ENCODE measurements at places on chromosomes 12 and 14.

GRCh38 chr14:32404784-32405573, 75.9 kb downstream of the AKAP6 start:
- DNase-seq = no peak

- DNase-seq = no peak
Measured at GRCh38 chr14:81802341-81802740, 268.7 kb upstream of the SEL1L start.

DNA sequence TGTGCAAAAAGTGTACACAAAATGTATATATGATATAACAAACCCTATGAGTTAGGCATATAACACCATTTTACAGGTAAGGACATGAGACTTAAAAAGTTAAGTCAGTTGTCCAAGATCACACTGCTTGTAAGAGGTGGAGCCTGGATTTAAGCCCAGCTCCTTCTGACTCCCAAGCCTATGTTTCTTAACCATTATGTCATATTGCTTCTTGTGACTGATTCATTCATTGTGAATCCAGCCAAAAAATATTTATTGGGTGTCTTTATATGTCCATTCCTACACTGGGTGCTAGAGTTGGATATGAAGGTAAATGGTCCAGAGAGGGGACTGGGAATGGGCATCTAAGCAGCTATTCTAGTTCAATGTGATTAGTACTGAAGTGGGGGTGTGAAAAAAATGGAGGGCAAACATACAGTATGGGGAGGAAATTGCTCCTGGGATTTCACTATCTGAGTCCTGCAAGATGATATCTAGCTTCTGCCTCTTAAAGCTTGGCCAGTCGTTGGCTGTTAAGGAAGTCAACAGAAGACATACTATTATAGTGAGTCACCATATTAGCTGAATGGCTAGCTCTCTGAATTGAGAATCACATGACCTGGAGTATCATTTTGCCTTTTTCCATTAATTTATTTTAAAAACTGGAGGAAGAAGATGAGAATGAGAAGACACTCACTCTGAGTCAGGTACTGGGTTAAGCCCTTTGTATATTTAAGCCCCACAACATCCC, 28.8 kb downstream of the PAX9 start:
- DNase-seq = no peak

GRCh38 chr14:69360438-69361108, 37.5 kb downstream of the ERH start:
- no peak for DNase-seq

- DNase-seq = no peak
Measured at GRCh38 chr12:30484658-30485057, 211.0 kb downstream of the IPO8 start.

DNA sequence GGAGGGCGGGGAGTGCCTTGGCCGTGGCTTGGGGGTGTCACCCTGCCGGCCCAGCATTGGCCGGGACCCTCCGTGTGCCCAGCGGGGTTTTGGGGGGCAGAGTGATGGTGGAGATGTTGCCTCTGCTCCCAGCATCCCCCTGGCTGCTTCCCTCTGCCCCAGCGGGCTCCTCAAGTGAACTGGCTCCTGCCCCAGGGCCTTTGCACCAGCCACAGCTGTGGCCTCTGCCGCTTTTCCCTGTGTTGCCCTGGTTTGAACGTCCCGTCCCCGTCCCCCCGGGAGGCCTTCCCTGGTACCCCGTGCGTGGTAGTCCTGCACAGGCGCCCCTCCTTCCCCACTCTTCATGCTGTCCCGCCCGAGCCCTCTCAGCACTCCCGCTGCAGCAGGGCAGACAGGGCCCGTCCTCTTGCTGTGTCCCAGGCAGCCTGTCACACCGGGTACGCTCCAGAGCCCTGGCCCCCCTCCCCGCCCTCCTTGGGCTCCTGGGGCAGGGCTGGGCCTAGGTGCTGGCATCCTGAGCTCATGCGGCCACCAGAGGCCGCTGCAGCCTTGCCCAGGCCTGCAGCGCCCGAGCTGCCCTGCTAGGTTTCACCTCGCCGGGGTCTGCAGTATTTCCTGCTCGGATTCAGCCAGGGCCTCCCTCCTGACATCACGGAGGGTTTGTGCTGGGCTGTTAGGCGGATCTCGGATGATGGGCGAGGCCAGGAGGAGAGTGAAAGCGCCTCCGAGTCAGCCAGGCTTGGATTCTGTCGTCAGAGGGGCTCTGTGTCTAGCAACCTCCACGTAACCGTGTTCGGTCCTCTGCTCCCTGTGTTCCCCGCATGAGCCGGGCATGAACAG, 9.5 kb downstream of the NOC4L start:
- peak; percentile 80 for DNase-seq

DNA sequence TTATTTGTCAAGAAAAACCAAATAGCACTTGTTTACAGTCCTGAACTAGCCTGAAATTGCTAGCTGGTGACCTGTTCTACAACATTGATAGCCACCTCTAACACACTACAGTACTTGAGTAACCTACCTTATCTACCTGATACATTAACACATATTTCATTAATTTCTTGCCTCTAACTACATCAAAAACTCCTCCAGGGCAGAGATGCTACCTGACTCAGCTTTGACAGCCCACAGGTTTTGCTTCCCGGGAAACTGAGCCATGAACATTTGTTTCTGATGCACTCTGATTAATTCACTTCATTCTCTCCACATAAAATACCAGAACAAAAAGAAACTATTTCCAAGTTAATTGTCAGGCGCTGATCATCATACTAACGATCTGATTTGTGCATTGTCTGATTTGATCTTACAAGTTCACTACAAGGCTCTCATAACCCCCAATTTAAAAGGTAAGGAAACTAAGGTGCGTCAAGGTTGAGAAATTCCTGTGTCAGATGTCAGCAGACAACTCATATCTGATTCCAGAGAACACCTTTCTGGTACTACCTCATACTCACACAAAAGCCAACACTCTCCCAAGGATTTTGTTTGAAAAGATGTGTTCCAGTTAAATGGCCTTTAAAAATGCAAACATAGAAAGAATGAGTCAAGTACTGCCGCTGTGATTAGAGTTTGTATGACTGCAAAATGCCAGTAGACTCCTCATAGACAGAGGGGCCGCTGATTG, 768.7 kb downstream of the BCL11B start:
- no peak for DNase-seq

DNA sequence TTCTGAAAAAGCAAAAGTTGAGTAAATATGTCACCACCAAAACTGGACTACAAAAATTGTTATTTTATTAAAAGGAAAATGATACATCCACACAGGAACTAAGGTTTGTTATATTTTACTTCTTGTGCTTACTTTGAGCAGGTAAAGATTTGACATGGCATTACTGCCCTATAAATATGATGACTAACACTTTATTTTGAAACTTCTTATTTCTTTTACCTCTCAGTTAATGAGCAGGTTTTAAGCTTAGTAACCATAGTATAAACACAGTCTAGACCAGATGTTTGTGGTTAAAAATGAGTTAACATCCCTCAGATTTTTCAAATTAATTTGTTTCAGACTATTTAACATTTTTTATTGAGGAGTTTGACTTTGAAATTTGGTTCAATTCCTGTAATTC, 862.5 kb upstream of the USP15 start:
- DNase-seq = no peak

DNA sequence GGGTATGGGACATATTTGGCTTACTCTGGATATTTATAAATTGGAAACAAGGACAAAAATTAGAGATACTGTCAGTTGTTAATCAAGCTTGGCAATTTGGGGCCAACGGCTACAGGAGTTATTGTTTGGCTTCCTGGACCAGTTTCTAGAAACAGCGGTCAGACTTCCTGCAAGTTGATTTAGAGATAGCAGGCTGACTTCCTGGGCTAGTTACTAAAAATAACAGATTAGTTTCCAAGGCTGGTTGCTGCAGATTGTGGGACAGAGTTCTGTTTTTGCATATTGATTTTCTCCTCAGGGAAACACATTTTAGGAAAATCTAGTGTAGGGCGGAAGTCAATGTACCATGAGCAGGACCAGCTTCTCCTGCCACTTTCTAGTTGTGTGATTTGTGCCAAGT, 144.0 kb upstream of the TMPO start:
- DNase-seq = no peak

DNA sequence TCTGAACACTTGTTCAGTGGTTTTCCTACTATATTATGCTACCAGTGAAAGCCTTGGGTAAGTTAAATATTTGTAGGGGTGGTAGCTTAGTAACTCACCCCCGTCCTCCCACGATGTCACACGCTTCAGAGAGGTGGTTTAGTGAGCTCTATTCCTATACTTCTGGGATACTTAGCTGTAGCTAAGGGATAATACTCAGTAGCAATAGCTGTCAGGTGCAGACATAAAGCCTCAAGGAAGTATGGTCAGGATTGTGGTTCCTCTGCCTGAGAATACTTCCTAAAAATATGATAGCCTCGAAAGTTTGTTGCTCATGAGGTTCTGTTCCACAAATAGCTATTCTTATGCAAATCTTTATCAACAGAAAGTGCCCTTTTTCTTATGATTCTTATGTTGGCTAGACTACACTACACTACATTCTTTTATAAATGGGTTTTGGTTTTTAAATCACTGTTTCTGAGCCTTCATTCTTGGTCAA, 11.9 kb downstream of the DLST start:
- no peak for DNase-seq

- no peak for DNase-seq
Measured at GRCh38 chr14:36502558-36503508, 17.2 kb downstream of the NKX2-1 start.

GRCh38 chr12:71664411-71665089, 449 bp downstream of the THAP2 start:
- peak; percentile 51 for DNase-seq

- peak; percentile 90 for DNase-seq
Measured at GRCh38 chr12:29255042-29255441, 106.0 kb downstream of the FAR2 start.

DNA sequence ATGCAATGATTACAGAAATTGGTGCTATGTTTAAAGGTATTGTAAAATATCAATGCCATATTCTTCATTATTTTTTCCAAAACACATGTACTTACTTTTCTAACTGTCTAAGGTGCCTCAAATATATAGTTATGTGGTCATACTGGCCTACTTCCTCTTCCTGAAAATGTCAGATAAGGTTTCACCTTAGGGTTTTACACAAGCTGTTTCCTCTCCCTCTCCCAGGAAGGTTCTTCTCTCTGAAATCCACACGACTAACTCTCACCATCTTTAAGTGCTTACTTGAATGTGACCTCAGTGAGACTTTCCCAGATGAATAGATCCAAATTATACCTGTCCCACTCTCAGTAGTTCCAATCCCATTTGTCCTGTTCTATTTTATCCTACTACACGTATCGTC, 11.6 kb upstream of the CLEC4D start:
- peak; percentile 64 for DNase-seq

GRCh38 chr14:92577321-92577742, 63.8 kb downstream of the RIN3 start:
- DNase-seq = no peak

DNA sequence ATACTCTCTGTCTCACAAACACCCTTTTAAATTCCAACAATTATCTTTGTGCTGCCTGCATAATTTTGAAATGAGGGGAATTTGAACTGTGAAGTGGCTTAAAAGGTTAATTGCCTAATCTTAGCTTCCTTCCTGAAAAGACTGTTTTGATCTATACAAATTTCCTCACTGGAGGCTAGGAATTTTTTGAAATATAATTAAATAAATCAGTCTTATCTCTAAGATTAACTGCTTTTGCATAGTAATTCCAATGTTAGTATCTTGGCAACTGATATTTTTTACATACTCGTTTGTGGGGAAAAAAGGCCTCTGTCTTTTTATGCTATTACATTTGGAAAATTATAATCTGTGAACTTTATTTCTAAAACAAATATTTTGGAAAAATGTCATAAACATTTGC, 498.5 kb downstream of the TMTC2 start:
- DNase-seq = no peak

- DNase-seq = no peak
Measured at GRCh38 chr14:61899497-61899896, 137.3 kb downstream of the SNAPC1 start.

DNA sequence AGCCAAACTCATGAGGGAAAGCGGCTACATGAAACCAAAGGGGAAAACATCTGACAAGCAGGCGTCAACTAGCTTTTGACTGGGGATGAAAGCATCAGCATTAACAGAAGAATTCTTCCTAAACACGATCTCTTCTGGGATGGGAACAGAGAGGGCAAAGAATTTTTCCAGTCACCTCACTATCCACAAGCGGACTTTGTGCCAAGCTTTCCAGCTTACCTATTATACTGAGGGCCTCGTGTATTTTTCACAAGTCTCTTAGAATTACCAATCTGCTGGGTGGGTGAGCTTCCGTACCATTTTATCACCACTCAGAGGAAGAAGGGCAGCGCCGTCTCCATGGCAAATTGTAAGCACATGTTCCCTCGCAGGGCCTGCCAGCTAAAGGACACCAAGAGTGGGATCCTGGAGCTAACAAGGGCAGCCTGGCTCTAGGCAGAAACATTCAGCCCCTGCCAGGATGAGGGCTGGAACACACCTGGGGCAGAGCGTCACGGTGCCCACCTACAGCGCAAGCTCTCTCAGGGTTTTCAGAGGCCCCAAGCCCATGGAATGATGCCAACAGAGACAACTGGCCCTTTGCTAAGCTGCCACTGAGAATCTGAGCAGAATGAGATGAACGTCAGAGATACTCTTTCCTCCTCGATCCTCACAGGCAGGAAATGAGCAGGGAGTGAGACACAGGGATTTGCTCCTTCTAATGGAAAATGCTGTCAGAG, 74.6 kb downstream of the CHGA start:
- DNase-seq = no peak

- peak; percentile 92 for DNase-seq
Measured at GRCh38 chr12:115375186-115375991, 691.4 kb upstream of the TBX3 start.

DNA sequence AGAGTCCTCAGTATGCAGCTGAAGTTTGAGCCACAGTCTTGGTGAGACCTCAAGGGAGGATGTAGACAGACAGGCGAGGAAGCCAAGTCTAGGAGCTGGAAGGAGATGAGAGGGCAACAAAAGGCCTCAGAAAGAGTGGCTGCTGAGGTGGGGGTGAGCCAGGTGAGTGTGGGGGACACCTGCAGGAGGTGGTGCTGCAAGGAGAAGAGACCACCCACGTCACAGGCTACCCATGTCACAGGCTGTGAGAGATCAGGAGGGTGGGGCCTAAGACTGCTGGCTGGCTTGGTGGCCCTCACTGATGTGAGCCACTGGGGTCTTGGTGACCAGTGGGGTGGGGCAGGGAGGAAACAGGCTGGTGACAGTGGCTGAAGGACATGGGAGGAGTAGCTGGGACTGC, 97.3 kb downstream of the KIF26A start:
- no peak for DNase-seq

DNA sequence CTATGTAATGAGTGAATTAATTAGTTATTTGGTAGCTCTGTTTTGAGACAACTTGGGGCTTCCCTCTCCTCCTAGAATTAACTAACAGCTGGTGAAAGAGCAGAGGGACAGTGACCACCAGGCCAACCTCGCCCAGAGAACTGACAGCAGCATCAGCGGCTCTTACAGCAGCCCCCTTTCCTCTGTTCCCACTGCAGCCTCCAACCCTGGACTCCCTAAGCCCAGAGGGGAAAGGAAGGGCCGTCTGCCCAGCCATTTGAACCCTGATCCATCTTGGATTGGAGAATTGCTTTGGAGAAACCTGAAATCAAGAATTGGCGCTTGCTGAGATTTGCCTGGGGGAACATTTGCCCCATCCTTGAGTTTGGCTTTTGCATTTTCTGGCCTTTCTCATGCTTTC, 45.5 kb downstream of the B4GALNT3 start:
- DNase-seq = no peak
